ENCODE measurements at places on chromosomes 16 and 17.

DNA sequence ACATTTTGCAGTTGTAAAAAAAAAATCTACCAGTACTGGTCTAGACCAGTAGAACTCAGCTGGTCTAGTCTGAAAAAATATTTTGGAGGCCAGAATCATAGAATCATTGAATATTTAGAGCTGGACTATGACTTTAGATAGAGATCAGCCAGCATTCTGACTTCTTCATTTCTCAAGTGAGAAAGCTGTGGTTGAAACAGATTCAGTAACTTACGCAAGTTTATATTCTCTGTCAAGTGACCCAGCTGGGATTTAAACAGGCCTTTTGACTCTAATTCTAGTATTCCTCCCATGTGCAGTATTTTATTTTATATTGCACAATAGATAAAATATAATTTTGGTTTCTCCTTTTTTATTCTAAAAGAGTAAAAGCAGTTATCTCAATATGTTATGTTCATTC, 4.9 kb downstream of the TNRC6A start:
- DNase-seq, result peak; percentile 21

DNA sequence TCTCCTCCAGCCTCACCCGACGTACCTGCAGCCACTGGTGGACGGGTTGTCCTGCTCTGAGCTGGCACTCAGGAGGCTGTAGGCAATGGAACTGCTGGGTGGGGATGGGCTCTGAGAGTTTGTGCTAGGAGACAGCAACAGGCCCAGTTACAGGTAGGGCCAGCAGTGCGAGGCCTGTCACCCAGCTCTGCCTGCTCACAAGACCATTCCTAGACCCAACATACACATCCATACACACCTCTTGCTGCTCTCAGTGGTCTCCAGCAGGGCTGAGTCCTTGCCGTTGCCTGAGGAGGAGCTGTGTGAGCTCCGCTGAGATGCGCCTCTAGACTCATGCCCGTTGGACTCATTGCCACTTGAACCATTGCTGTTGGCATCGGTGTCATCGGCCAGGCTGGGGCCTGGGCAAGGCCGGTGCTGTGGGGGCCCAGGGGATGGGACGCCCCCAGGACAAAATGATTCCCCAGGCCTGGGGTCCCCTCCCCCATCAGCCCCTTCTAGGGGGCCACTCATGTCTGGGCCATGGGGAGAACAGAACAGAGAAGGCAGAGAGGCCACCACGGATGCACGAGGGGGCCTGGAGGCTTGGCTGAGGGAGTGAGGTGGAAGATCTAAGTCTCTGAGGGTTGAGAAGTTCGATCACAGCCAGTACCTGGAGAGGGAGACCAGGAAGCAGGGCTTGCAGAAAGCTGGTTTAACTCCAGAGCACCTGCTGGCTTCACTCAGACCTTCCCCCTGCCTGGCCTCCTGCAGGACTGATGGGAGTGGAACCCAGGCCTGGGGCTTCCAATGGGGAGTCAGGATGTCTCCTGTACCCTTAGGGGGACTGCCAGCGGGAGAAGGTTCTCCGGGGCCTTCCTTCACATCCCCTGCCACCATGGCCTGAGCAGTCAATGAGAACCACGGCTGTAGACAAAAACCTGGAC, 1.7 kb downstream of the PER1 start:
- no peak for DNase-seq

- DNase-seq, result no peak
Measured at GRCh38 chr17:72943826-72944689, 148.4 kb downstream of the SLC39A11 start.

DNA sequence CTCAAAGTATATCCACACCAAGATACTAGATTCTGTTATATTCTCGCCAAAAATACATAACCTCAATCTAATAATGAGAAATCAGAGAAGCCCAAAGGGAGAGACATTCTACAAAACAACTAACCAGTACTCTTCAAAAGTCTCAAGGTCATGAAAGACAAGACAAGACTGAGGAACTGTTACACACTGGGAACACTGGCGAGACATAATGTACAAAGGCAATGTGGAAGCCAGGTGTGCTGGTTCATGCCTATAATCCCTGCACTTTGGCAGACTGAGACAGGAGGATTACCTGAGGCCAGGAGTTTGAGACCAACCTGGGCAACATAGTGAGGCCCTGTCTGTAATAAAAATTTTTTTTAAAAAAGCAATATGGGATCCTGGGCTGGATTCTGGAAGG, 85.9 kb downstream of the SPAG9 start:
- DNase-seq, result no peak

GRCh38 chr17:64994281-64994680, 62.3 kb downstream of the GNA13 start:
- DNase-seq, result no peak

- DNase-seq, result no peak
Measured at GRCh38 chr16:24430954-24431760, 108.2 kb upstream of the RBBP6 start.

- DNase-seq, result peak; percentile 14
Measured at GRCh38 chr17:30299000-30299399, 7.3 kb upstream of the BLMH start.

DNA sequence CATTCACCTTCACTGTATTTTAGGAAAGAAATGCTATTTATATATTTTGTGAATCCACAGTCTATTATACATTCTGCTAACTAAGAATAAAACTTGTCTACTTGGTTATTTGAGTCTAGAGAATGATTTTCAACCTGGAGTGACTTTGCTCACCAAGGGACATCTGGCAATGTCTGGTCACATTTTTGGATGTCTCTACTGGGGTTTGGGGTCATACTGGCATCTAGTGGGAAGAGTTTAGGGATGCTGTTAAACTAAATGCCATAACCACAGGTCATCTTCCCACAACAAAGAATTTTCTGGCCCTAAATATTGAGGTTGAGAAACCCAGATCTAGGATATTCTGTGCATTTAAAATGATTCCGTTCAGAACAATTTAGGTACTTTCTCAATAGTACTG, 26.0 kb downstream of the KCNJ16 start:
- DNase-seq, result no peak

GRCh38 chr17:74380959-74381808, 13.9 kb downstream of the GPR142 start:
- no peak for DNase-seq

GRCh38 chr17:21774263-21774662, 81.9 kb downstream of the KCNJ18 start:
- DNase-seq, result no peak

DNA sequence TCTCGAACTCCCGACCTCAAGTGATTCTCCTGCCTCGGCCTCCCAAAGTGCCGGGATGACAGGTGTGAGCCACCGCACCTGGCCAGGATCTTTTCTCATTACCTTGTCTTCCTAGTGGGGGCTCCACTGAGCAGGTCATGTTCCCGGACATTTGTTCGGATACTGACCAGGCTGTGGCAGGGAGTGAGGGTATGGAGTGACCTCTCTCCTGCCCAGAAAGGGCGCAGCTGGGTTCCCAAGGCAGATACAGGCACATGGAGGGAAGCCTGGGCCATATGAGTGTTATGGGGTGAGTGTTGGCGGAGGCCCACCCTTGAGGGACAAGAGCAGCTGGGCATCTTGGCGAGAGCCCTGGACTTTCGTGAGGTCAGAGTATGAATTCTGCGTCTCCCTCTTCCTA, 5.5 kb downstream of the SERPINF1 start:
- no peak for DNase-seq

- DNase-seq, result no peak
Measured at GRCh38 chr17:72598695-72599094, 477.9 kb downstream of the SOX9 start.

GRCh38 chr17:13194887-13195286, 177.1 kb upstream of the ELAC2 start:
- no peak for DNase-seq

- DNase-seq, result no peak
Measured at GRCh38 chr16:2365397-2366294, 25.1 kb upstream of the ABCA3 start.

- DNase-seq, result no peak
Measured at GRCh38 chr16:75762746-75763145, 36.5 kb upstream of the CPHXL start.

- DNase-seq, result peak; percentile 23
Measured at GRCh38 chr16:73058221-73058615, 10.3 kb upstream of the ZFHX3 start.

- DNase-seq, result no peak
Measured at GRCh38 chr16:7321661-7322060, 11.0 kb upstream of the RBFOX1 start.

DNA sequence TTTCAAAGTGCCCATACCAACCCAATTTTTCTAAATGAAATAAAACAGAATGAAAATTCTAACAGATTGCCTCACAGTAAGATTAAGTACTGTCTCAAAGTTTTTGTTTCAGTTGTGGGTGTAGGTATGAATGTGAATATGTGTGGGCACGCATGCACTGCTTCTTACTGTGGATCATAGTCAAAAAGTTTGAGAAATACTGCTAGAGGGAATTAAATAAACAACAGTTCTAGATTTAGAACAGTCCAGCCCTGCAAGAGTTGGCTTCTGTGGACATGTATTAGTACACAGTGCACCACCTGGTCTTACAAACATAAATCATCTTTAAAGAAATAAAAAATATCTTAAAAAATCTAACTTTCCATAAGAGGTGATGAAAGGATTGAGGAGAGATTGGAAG, 8.4 kb downstream of the ZNF652 start:
- no peak for DNase-seq

DNA sequence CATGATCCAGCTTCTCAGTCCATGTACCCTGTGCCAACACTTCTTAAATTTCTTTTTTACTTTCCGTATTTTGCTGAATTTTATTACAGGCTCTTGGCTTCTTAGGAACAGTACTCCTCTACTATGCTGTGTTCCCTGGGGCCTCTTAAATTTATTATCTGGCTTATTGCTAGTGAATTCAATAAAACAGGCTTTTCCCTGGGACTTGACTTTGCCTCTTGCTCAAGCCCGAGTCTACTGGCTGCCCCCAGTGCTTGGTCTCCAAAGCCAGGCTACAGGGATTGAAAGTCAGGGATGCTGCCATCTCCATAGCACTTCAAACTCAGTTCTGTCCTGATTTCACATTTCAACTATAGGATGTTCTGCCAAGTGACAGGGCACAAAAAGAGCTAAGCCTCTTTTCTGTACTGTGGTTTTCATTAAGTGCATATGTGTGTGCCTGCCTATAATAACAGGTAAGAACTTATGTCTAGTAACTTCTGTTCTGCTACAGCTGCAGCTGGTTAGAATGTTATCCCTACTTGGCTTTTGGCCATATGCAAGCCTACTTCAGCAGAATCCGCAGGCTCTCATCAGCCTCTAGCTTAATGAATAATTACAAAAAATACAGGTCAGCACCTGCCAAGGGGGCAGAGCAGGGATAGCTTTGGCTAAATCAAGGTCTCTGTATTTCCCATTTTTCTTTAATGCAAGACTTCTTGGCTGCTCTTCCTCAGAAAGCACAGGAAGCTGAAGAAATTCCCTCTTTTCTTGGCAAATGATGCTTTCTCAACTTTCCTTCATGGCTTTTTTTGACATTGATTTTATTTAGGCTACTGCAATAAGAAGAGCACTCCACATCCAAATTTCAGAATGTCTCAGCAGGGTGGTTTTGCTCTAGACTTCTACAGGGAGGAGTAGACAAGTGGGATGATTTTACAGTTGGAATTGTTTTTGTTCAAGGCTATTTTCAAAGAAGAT, 8.2 kb downstream of the FAM20A start:
- DNase-seq, result no peak

GRCh38 chr17:35011671-35012216, 31.4 kb downstream of the LIG3 start:
- no peak for DNase-seq

GRCh38 chr16:12087901-12088421, 111.4 kb downstream of the SNX29 start:
- no peak for DNase-seq

- no peak for DNase-seq
Measured at GRCh38 chr16:89332243-89332901, 114.9 kb downstream of the ZNF778 start.

DNA sequence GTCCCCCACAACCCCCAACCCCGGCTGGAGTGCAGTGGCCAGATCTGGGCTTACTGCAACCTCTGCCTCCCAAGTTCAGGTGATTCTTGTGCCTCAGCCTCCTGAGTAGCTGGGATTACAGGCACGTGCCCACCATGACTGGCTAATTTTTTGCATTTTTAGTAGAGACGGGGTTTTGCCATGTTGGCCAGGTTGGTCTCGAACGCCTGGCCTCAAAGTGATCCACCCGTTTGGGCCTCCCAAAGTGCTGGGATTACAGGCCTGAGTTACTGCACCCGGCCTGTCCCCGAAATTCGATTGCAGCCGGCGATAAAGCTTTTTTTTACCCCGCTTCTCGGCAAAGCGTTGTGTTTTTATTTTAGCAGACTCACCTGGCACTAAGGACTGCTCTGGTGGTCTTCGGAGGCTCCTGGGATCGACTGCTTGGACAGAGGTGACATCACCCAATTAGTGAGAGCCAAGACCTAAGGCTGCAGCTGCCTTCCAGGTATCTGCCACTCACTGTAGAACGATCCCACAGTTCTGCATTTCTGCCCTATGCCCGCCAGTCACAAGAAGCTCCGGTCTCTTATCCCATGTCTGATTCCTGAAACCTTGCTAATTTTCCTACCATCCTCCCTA, 82.2 kb upstream of the ARL4D start:
- DNase-seq, result no peak

GRCh38 chr16:75256696-75257343, 5.4 kb upstream of the BCAR1 start:
- no peak for DNase-seq

DNA sequence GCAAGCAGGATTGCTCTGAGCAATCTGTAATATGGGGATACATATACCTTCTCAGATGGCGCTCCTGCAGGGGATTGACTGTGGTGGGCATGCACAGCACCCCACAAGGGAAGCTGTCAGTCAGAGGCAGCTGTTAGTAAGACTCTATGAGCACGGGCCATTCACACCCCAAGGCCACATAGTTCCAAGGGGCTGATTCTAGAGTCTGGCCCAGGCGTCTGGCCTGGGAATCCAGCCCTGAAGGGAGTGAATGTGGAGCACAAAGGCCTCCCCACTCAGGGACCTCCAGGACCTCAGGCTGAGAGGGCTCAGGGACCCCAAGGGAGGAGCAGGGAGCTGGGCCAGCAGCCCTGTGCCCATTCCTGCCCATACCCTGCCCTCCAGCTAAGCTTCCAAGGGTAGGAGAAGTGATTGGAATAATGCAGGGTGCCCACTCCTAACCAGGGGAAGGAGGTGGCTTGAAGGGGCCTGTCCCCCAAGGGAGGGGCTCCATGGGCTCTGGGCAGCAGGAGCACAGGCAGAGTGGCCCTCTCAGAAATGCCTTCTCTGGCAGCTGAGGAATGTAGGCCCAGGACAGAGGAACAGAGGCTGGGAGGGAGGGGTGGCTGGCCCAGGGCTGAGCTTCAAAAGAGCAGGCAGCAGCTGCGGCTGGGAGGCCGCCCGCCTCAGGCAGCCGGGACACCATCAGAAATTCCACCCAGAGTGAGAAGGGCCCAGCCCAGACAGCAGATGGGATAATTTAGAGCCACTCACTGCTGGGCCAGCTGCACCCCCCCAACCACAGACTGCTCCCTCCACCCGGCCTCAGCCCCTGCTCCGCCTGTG, 48.9 kb upstream of the MRPS23 start:
- no peak for DNase-seq

DNA sequence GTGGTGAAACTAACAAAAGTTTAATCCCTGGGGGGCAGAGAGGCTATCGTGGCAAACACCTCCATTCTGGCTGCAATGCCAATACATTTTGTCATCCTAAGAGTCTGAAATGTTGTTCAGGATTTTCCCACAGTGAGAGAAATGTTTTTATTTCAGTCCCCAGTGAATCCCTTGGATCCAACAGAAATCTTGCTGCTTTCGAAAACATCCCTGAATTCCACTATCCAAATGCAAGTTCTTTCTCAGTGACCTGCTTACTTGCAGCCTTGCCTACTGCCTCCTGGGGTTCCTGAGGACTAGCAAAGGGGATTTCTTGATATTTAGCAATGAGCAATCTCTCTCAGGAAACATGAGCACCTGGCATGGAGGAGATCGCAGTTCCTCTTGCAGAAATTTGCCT, 202.1 kb upstream of the IRX3 start:
- no peak for DNase-seq

Measured in AML-193 (cell line).